Activated naive CD8-positive, alpha-beta T cell treated with anti-CD3 and anti-CD28 coated beads for 36 hours (primary cell): ENCODE measurements at places on chromosomes 1 and 21. TPM values are rescaled to one million over a fixed set of nuclear protein-coding genes. Genes with fewer than 3 reads are reported as not detected.

GRCh38 chr1:110647254-110647891, 27.4 kb downstream of the KCNA3 start:
- peaks cover 6% of the 10 kb centered on the region for H3K36me3 ChIP-seq
- H3K27ac ChIP-seq = no peak overlapping the region
- no peak for DNase-seq
- no peaks in the 10 kb centered on the region for H3K27me3 ChIP-seq

GRCh38 chr1:117783606-117784396, 145.6 kb downstream of the GDAP2 start:
- H3K4me3 ChIP-seq = no peak overlapping the region
- DNase-seq = no peak
- peaks cover 5% of the 10 kb centered on the region for H3K27me3 ChIP-seq
- peaks cover 4% of the 10 kb centered on the region for H3K4me1 ChIP-seq
- H3K36me3 ChIP-seq = no peaks in the 10 kb centered on the region
- H3K27ac ChIP-seq = no peak overlapping the region

Gene ATAD3C
- 1.5 TPM for total RNA-seq

Gene TATDN3
- 18.9 TPM for total RNA-seq

Gene HEYL
- 0.26 TPM for total RNA-seq

Gene CD164L2
- total RNA-seq = not detected

DNA sequence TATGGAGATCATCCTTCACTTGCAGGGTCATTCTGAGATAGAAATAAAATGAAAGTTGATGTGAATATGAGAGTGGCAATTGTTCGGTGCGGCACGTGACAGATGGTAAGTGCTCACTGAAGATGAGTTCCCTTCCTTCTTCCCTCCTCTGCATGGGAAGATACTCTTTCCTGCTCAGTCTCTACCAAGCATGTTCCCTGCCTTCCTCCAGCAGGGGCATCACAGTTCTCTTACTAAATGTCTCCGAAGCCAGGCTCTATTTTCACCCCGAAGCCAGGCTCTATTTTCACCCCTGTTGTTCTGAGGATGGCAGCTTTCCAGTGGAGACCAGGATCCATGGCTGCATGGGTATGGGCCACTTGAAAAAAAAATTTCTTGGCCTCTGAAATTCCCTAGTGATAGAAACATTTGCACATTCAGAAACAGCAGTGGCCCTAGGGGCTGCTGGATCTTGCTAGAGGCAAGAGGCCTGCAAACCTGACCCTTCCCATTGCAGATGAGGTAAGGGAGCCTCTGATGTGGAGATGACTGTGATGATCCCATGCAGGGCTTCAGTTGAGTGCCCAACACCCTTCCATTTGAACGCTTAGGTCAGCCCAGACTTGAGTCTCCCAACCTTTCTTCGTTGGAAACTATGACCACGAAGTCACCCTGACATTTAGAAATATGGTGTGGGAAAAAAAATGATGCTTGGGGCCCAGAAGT, 123.7 kb upstream of the HMGB4 start:
- H3K4me1 ChIP-seq = no peaks in the 10 kb centered on the region
- H3K4me3 ChIP-seq = no peak overlapping the region
- H3K36me3 ChIP-seq = no peaks in the 10 kb centered on the region
- no peak overlapping the region for H3K27ac ChIP-seq

GRCh38 chr1:77579547-77579946, 102.9 kb downstream of the ZZZ3 start:
- no peaks in the 10 kb centered on the region for H3K27me3 ChIP-seq
- no peak for DNase-seq
- H3K4me3 ChIP-seq = no peak overlapping the region
- peaks cover 15% of the 10 kb centered on the region for H3K36me3 ChIP-seq

GRCh38 chr1:6248932-6249738, 5.2 kb downstream of the HES3 start:
- H3K27ac ChIP-seq = no peak overlapping the region
- DNase-seq = no peak
- peaks cover 3% of the 10 kb centered on the region for H3K4me1 ChIP-seq
- no peaks in the 10 kb centered on the region for H3K36me3 ChIP-seq

GRCh38 chr1:28835237-28835650, 23.3 kb downstream of the OPRD1 start:
- H3K4me1 ChIP-seq = no peaks in the 10 kb centered on the region
- H3K36me3 ChIP-seq = no peaks in the 10 kb centered on the region
- no peak overlapping the region for H3K27ac ChIP-seq
- H3K4me3 ChIP-seq = no peak overlapping the region

DNA sequence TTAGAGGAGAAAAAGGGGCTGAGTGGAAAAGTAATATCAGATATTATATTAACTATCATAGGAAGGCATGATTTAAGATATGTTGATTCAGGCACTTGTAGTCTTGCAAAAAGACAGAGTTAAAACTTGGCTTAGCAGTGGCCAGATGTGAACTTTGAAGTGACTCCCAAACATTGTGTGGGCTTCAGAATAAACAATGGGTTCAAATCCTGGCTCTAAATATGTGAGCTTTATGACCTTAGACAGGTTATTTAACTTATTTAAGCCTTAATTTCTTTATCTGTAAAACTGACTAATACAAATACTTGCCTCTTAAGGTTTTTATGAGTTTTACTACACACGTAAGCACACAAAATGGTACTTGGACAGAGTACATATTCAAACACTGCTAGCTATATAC, 85.9 kb downstream of the TNFSF18 start:
- no peak for DNase-seq
- no peak overlapping the region for H3K4me3 ChIP-seq
- peaks cover 2% of the 10 kb centered on the region for H3K36me3 ChIP-seq
- no peaks in the 10 kb centered on the region for H3K27me3 ChIP-seq

- no peaks in the 10 kb centered on the region for H3K36me3 ChIP-seq
- no peaks in the 10 kb centered on the region for H3K4me1 ChIP-seq
- H3K27ac ChIP-seq = no peak overlapping the region
- no peak overlapping the region for H3K4me3 ChIP-seq
Measured at GRCh38 chr1:81619156-81619555, 181.6 kb upstream of the ADGRL2 start.

GRCh38 chr1:226422478-226422877, 14.6 kb upstream of the PARP1 start:
- no peaks in the 10 kb centered on the region for H3K27me3 ChIP-seq
- no peaks in the 10 kb centered on the region for H3K36me3 ChIP-seq
- no peak for DNase-seq
- no peak overlapping the region for H3K4me3 ChIP-seq
- peaks cover 23% of the 10 kb centered on the region for H3K4me1 ChIP-seq

Gene USH2A
- not detected for total RNA-seq

DNA sequence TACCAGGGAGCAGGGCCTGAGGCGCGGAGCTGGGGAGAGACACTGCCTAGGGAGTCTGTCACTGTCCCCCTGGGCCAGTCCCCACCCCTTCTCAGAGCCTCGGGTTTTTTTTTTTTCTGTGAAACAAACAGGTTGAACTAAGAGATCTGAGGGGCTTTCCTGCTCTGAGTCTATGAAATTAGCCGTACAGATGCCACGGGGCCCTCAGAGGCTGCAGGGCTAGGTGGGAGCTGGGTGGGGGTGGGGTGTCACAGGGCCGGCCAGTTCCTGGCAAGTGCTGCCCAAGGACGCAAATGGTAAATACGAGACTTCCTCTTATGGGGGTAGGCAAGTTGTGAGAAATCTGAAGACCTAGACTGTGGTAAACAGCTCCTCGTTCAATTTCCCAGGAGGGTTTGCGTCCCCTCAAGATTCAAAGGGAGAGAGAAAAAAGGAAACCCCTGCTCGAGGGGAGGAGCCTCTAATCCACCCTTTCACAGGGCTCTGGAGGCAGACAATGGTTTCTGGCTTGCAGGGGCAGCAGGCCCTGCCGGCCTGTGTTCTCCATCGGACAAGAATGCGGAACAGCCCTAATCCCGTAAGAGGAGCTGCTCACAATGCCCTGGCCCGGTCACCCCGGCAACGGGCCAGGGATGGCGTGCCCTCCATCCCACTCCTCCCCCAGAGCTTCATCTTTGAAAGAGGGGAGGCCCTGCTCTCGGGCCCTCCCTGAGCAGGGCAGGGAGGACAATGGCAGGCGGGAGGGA, 7.8 kb downstream of the NUAK2 start:
- DNase-seq = peak; percentile 56
- H3K4me3 ChIP-seq = peak overlapping the region; percentile 77
- no peaks in the 10 kb centered on the region for H3K27me3 ChIP-seq
- peaks cover 90% of the 10 kb centered on the region for H3K4me1 ChIP-seq

- peaks cover 1% of the 10 kb centered on the region for H3K36me3 ChIP-seq
- DNase-seq = no peak
- peaks cover 6% of the 10 kb centered on the region for H3K4me1 ChIP-seq
- H3K27me3 ChIP-seq = no peaks in the 10 kb centered on the region
Measured at GRCh38 chr1:28779751-28780408, 32.1 kb upstream of the OPRD1 start.

DNA sequence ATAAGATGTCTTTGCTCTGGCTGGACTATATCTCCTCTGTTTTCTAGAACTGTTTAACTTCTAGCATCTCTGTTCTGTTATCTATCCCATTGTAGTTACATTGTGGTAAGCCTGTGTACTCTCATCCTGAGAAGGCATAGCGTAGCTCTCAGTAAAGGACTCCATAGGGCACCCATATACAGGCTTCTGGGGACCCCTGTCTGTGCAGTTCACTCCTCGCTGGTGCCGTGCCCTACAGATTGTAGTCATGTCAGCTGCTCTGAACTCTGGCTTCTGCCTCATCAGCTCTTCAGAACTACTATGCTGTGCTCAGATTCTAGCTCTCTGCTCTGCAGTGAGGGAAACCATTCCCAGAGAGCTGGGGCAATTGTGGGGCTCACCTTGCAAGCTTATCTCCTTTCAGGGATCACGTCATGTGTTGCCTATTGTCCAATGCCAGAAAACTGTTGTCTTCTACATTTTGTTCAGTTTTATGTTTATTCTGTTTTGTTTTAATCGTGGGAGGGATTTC, 181.3 kb upstream of the USP24 start:
- H3K27me3 ChIP-seq = peaks cover 28% of the 10 kb centered on the region
- no peak for DNase-seq
- no peaks in the 10 kb centered on the region for H3K4me1 ChIP-seq
- no peak overlapping the region for H3K27ac ChIP-seq

DNA sequence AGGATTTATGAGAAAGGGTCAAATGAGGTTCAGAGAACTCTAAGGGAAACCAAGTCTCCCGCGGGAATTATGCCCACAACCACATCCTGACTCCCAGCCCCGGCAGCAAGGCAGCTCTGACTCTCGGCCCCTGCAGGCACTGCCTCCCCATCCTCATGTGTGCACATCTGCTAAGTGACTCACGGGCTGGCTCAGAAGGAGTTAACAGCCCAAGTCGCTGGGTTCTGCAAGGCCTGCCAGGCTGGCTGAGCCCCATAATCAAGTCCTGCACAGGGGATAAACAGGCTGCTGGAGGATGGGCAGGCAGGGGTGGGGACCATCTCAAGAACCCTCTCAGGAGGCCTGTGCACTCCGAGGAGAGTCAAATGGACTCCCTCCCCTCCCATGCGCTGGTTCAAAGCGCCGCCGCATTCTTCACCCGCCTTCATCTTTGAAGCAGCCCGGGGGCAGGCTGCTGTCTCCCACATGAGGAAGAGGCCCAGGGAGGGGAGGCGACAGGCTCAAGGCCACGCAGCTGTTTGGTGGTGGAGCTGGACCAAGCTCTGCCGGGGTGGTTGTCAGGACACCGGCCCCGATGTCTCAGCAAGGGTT, 344.3 kb downstream of the MATN1 start:
- H3K4me3 ChIP-seq = no peak overlapping the region
- peaks cover 20% of the 10 kb centered on the region for H3K27me3 ChIP-seq
- H3K27ac ChIP-seq = no peak overlapping the region
- no peak for DNase-seq

Gene SASS6
- total RNA-seq = 15.7 TPM

- H3K36me3 ChIP-seq = no peaks in the 10 kb centered on the region
- H3K4me1 ChIP-seq = peaks cover 2% of the 10 kb centered on the region
- peaks cover 73% of the 10 kb centered on the region for H3K27me3 ChIP-seq
- H3K4me3 ChIP-seq = no peak overlapping the region
- DNase-seq = no peak
Measured at GRCh38 chr1:156372876-156373275, 3.9 kb downstream of the RHBG start.
